AG08395 (cell line): ENCODE measurements at places on chromosomes 12 and 14.

DNA sequence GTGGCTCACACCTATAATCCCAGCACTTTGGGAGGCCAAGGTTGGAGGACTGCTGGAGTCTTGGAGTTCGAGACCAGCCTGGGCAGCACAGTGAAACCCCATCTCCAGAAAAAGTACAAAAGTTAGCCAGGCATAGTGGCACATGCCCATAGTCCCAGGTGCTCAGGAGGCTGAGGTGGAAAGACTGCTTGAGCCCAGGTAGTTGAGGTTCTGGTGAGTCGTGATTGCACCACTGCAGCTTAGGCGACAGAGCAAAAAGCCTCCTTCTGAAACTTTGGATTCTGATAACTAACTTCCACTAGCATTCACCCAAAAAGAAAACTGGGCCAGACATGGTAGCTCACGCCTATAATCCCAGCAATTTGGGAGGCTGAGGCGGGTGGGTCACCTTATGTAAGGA, 6.6 kb downstream of the BTBD7 start:
- no peak for DNase-seq

DNA sequence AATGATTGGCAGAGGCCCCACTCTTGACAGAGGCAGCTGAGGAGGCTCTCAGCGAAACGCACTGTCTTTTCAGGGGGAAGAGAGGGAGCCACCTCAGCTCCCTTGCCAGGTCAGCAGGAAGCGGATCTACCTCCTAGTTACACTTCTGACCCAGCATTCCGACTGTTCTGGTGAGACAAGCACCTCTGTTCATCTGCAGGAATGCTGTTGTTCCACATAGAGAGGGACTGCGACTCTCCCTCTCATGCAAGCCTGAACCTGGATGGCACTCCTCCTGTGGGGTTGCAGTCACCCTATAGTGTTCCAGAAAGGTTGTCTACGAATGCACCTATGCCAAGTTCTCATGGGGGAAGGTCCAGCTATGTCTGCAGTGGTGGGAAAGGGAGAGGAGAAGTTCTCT, 37.1 kb upstream of the AEBP2 start:
- no peak for DNase-seq

DNA sequence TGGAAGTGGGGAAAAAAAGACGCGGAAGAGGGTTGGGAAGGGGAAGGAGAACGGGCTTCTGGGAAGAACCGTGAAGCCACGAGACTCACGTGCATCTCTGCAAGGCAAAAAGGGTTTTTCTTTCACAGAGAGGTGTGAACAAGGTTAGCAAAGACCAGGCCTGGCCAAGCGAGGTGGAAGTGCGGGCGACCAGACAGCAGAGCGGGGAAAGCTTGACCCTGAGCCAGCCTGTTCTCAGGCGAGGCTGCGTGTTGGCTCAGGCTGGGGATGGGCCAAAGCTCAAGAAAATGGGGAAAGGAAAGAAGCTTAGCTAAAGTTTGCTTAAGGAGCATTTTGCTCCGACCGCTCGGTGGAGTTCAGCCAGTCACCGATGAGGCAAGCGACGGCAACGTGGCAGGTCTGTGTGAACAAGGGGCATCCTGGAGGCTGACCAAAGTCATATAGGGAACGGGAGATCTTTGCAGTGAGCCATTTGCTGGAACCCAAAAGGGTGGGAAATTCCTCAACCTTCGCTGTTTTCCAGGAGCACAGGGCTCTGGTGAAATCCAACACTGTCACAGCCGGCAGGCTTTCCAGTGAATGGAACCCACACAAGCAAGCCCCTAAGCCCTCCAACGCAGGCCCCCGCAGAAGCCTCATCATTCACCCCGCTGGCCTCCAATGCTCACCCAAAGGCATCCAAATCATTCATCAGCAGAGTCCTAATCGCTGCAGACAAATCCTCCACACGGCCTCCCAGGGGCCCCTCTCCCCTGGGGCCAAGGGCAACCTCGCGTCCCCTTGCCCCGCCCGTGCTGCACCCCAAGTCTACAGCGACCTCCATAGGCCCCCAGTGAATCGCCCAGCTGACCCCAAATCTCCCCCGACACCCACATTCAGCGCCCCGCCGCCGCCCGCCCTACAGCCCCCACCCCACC, 754 bp downstream of the ZNF605 start:
- DNase-seq, result peak; percentile 56

DNA sequence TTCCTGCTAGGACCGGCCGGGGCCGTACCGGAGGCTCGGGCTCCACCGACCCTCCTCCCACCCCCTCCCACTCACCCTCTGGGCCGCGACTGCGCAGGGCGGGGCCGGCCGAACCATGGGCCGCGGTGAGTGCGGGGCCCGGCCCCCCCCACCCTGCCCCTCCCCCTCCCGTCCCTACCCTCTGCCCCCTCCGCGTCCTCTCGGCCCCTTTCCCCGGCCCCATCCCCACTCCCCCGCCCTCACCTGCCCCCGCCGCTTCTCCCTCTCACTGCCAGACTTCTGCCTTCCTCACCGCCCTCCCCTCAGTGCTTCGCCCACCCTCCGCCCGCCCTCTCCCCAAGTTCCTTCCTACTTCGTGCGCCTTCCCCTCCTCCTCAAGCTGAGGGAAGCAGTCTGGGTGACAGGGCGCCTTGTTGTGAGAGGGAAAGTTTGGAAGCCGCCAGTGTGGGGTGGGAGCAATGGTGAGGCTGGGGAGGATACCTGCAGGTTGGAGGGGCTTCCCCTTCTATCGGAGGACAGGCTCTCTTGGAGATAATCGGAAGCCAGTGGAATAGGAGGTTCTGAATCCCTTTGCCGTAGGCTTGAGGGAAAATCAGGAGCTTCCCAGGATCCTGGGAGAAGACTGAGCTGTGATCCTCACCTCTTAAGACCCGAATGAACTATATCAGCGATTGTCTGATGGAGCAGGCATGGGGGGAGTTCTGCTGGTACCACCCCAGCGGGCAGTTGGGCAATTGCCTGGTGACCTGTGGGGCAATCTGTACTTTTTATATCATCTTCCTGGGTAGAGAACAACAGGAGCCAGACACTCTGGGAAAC, 472 bp downstream of the MBD6 start:
- no peak for DNase-seq

DNA sequence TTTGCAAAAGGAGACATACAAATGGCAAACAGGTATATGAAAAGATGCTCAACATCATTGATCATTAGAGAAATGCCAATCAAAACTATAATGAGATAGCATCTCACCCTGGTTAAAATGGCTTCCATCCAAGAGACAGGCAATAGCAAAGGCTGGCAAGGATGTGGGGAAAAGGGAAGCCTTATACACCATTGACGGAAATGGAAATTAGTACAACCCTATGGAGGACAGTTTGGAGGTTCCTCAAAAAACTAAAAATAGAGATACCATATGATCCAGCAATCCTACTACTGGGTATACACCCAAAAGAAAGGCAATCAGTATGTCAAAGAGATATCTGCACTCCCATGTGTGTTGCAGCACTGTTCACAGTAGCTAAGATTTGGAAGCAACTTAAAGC, 17.3 kb upstream of the CKAP4 start:
- no peak for DNase-seq

GRCh38 chr14:69315301-69315700, 55.3 kb downstream of the GALNT16 start:
- peak; percentile 36 for DNase-seq

DNA sequence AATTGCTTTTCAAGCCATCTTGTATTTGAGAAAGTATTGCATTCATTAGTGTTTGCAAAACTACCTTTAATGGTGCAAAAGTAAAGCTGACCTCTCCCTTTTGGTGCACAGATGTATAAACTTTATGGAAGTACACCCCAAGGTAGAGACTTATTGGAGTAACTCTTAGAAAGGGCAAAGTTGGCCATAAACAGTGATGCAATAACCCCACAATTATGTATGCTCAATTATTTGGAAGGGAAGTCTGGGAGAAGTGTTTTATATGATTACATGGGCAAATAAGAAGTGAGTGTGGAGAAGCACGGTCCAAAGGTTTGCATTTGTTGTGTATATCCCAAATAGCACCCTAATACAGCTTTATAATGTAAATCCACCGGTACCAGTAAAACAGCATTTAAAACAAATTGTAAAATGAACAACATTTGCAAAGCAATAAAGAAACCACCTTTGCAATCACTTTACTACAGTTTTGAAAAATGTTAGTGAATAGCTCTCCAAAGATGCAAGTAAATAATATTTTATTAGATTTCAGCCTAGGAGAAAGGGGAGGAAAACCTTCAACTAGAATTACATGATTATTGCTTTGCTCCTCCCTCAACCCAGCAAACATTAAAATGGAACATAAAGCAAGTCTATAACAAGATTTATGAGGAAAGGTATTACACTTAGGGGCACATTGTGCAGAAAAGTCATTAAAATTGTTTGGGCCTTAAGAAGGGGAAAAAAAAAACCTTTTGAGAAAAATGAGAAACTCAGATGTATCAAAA, 70.5 kb downstream of the HMGA2 start:
- no peak for DNase-seq

DNA sequence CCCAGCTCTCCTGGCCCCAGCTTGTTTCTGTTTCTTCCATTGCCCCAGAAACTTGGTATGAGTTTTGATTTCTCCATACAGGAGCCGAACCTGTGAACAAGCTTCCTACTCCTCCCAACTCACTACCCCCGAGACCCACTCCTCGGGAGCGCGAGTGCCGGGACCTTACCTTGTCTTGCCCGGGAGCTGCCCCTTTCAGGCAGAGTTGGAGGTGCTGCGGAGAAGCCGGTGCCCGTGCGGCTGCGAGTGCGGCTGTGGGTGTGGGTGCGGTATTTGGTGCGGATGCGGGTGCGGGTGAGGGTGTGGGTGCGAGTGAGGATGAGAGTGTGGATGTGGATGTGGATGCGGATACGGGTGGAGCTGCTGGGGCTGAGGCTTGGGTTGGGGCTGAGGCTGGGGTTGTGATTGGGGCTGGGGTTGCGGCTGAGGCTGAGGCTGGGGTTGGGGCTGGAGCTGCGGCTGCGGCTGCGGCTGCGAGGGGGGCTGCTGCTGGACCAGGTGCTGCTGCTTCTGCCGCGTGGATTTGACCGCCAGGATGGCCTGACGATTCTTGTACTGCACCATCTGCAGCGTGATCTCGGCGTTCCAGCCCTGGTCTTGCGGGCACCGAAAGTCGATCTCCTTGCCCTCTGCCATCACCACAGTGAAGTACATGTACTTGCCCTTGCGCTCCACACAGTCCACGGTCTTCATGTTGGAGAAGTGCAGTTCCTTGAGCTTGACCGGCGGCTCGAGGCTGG, 1.1 kb downstream of the PHLDA1 start:
- DNase-seq, result no peak

- no peak for DNase-seq
Observed at GRCh38 chr12:62802321-62802720, 132.6 kb downstream of the PPM1H start.

DNA sequence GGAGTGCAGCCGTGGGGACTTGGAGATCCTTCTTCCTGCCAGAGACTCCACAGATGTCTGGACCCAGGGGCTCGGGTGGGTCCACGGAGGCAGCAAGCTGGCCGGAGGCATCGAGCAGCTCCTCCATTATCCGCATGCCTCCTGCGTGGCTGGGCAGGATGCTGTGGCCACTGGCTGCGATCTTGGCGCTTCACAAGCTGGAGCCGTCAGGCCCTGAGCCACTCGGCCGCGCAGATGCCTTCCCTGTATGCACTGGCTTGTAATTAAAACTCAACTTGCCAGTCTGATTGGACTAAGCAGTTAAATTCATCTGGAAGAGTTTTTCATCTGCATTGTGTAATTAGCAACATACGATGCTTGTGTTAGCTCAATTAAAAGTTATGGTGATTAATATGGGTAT, 151.5 kb downstream of the AACS start:
- DNase-seq, result no peak

DNA sequence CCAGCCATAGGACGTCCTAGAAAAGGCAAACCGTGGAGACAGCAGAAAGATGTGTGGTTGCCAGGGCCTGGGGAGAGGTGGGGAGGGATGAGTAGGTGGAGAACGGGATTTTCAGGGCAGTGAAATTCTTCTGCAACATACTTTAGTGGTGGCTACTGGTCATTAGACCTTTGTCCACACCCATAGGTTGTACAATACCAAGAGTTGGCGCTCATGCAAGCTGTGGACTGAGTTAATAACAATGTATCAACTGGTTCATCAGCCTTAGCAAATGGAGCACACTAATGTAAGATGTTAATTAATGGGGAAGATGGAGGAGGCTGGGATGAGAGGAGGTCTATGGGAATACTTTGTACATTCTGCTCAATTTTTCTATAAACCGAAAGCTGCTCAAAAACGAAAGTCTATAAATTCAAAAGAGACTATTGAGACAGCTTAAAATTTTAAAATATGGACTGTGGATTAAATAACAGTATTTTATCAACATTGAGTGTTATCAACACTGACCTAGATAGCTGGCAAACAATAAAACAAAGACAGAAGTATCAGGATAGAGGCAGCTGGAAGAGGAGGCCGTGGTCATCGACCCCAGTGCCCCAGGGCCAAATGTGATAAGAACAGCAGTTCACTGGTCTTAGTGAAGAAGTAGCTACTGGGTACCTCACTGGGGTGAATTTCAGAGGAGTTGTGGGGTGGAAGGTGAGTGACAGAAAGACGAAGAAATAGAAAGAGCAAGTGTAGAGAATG, 90.9 kb downstream of the SYNE3 start:
- no peak for DNase-seq

- DNase-seq, result no peak
Observed at GRCh38 chr12:77979597-77980250, 149.0 kb downstream of the NAV3 start.

DNA sequence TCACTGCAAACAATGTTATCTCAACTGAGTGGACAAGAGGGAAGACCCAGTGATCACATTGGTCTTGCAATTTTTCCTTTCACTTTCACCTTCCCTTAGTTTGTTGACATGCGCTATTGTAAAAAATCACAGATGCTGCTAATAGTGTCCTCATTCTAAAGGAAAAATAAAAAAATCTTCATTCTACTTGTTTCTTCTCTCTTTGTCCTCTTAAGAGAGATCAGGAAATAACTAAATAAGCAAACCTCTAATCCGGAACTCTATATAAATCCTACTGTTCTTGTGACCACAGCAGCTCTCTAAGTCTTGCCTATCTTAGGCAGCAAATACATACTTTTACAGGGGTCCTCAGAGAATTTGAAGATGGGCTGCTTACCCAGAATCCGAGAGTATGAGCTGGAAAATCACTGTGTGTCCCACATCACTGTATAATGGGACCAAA, 257.7 kb downstream of the NAV3 start:
- peak; percentile 5 for DNase-seq

- no peak for DNase-seq
Observed at GRCh38 chr12:27431185-27431584, 15.4 kb upstream of the SMCO2 start.

DNA sequence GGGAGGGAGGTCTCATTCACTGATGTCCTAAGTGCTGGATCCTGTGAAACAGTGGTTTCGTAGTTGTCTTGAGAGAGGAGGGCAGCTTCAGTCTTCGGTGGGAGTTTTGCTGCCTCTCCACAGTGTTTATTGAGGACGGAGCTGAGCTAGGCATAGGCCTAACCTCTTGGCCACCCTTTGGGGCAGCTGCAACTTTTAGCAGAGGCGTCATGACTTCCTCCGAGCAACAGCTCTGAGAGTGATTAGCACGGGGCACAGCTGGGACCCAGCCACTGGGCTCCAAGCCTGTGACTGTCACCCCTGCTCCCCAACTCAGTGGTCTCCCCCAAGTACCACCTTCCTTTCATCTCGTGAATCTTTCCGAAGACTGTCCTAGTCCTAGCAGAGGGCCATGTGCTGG, 139.9 kb upstream of the NCOR2 start:
- no peak for DNase-seq

- no peak for DNase-seq
Observed at GRCh38 chr14:91171291-91171690, 57.4 kb downstream of the DGLUCY start.

GRCh38 chr14:104442107-104442551, 137.4 kb upstream of the C14orf180 start:
- DNase-seq, result no peak

GRCh38 chr12:96190413-96191108, 3.6 kb upstream of the ELK3 start:
- peak; percentile 52 for DNase-seq

GRCh38 chr12:55720894-55721444, 776 bp downstream of the RDH5 start:
- peak; percentile 91 for DNase-seq
